ENCODE measurements at places on chromosomes 2 and 18.

GRCh38 chr2:123521854-123522253 lies 503.2 kb upstream of the CNTNAP5 start:
- peak; percentile 71 for DNase-seq

DNA sequence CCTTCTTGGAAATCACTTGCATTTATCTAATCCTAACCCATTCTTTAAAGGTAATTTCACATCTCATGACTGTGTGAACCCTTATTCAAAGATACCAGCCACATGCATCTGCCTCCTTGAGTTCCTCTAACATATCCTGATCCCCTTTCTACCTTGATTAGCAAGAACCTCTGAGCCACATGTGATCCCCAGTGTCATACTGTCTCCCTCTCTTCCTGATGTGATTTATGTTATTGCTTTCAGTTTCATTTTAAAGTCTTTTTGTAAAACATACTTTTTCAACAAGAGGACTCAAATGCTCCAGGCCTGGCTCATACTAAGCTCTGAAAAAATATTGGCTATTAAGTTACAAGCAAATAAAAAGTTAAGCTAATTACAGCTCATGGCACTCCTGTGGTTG lies 470.1 kb downstream of the DLGAP1 start:
- DNase-seq = no peak

GRCh38 chr2:96864343-96865091 lies 5.4 kb downstream of the SEMA4C start:
- no peak for DNase-seq

DNA sequence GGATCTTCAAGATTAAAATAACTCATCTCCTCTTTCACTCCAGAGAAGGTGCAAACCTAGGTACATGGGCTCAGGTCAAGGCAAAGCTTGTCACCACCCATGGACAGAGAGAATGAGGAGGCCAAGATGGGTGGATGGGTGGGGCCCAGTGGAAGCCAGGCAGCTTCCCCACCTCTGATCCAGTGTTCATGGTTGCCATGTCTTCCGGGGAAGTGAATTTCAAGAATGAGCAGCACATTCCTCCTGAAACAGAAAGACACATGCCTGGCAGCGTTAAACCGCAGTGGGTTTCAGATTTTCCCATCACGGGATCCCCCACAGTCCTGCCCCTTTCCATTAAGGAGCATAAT lies 301.7 kb downstream of the EIPR1 start:
- DNase-seq = no peak

- no peak for DNase-seq
These were observed 101.1 kb downstream of the DPP4 start for GRCh38 chr2:161972866-161973265.

GRCh38 chr2:172193331-172194089 lies 90.8 kb upstream of the DLX2 start:
- DNase-seq = no peak

GRCh38 chr18:68472701-68473295 lies 242.1 kb downstream of the TMX3 start:
- DNase-seq = peak; percentile 43

- DNase-seq = peak; percentile 28
These were observed 57.6 kb downstream of the CCNT2 start for GRCh38 chr2:134976074-134976702.

- DNase-seq = no peak
These were observed 27.2 kb upstream of the CYTIP start for GRCh38 chr2:157471078-157471477.

GRCh38 chr2:53403792-53404413 lies 363.7 kb upstream of the CHAC2 start:
- DNase-seq = no peak

GRCh38 chr2:46704593-46704992 lies 211.0 kb downstream of the MCFD2 start:
- DNase-seq = no peak

DNA sequence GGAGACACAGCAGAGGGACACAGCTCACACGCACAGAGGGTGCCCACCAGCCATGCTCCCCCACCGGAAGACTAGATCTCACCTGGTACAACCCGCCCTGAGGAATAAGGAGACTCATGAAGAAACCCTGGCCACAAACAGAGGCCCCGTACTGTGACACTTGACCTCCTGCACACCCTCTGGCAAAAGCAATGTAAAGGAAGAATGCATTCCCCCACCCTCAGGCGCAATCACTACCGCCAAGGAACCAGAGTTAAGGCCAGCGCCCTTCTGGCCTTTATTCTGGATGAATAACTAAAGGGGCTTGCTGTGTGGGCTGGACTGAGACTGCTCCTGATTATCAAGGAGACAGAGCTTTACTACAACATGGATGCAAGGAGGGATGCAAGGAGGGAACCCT lies 509.2 kb upstream of the SPHKAP start:
- DNase-seq = no peak

GRCh38 chr2:55047677-55048299 lies 2.5 kb downstream of the RTN4 start:
- peak; percentile 35 for DNase-seq

GRCh38 chr2:64863097-64863820 lies 125.9 kb upstream of the SLC1A4 start:
- no peak for DNase-seq

DNA sequence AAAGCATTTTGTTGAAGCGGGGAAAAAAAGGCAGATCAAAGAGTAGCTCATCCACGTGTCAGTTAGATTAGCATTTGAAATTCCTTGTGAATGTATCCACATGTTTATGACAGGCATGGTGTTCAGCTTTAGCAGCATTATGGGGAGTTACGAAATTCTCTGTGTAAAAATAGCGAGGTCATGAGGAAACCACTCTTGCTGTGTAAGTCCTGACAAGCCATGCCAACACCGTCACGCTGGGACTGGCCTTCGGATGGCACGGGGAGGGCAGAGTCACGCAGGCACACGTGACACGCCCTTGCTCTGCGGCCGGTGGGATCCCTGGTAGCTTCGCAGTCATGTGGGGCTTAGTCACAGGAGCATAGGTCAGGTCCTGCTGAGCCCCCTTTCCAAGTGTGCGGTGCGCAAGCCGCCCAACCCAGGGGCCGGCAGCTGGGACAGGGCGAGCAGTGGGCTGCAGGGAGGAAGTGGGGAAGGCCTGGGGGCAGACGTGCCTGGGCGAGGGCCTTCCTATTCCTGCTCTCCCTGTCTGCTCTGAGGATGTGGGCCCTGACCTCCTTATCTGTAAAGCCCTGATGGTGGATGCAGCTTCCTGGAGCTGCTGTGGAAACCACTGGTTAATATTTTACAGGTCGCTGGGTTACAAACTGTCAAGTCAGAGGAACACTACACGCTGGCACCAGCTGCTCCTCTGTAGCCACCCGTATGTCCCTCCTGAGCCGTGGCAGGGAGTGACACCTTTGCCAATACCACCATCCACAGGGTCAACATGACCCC lies 18.0 kb downstream of the MBP start:
- peak; percentile 86 for DNase-seq

GRCh38 chr2:233656443-233656842 lies 15.3 kb upstream of the UGT1A9 start:
- no peak for DNase-seq

- no peak for DNase-seq
These were observed 383.4 kb downstream of the PLCL1 start for GRCh38 chr2:198187841-198188240.

DNA sequence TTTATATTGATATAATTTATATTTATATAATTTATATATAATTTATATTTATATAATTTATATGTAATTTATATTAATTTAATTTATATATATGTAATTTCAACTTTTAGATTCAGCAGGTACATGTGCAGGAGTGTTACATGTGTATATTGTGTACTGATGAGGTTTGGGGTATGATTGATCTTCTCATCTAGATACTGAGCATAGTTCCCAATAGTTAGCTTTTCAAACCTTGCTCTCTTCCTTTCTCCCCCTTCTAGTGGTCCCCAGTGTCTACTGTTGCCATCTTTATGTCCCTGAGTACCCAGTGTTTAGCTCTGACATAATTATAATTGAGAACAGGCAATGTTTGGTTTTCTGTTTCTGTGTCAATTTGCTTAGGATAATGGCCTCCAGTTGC lies 1335.3 kb upstream of the CDH2 start:
- DNase-seq = no peak

- DNase-seq = no peak
These were observed 126.2 kb downstream of the EHBP1 start for GRCh38 chr2:62831729-62832128.

- no peak for DNase-seq
These were observed 228.6 kb downstream of the SETBP1 start for GRCh38 chr18:44909191-44909719.

DNA sequence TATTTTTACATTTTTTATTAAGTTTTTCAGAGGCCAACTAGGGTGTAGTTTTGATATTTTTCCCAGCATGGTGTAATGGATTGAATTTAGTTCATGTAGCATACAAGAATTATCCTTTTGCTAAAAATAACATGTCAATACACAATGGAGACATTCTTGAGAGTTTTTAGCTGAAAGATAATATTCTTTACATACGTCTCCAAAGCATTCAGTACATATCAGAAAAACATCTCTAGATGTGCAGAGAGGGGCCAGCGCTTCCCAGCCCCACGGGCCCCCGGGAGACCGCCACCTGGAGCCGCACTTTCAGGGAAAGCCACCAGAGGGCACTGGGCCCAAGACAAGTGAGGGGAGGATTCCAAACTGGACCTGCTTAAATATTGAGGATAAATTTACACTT lies 499.4 kb downstream of the GALR1 start:
- no peak for DNase-seq

GRCh38 chr2:216987252-216987821 lies 127.5 kb upstream of the TNP1 start:
- no peak for DNase-seq

DNA sequence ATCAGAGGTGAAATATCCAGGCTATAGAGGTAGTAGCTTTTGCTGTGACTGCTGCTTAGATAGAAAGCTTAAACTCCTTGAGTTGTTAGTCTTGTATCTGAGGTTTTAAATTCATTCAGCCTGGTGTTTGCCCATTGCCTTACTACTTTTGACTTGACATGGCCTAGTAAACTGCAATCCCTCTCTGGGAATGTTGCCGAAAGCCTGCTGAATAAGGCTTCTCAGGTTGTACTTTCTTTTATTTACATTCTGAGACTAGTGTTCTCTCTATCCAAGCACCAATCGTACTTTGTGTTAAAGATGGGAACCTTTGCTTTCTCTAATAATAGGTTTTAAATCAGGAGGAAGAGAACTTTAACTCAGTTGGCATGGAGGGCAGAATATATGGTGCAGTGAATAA lies 357.6 kb upstream of the CWC22 start:
- no peak for DNase-seq

GRCh38 chr2:102004581-102004980 lies 12.8 kb downstream of the IL1R2 start:
- peak; percentile 38 for DNase-seq

- DNase-seq = no peak
These were observed 172.7 kb upstream of the SMAD7 start for GRCh38 chr18:49123431-49123830.

GRCh38 chr18:56165601-56166355 lies 472.6 kb downstream of the TXNL1 start:
- no peak for DNase-seq

- no peak for DNase-seq
These were observed 84.3 kb downstream of the COL4A4 start for GRCh38 chr2:227079726-227080125.

DNA sequence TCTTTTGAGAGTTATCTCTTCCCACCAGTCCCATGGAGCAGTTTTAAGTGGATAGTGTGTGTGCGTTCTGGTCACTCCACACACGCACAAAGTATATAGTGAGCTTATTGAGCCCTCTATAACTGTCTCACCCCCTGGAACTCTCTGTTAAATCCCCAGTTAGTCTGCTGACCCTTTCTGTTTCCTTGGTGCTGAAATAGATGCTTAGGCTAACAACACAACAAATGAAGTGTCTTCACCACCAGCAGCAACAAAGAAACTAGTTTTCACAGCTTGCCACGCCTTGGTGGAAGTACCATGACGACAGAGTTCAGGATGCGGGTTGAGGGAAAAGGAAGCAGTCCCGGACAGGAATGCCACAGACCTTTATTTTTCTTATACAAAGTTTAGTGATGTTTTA lies 203.5 kb upstream of the TMEFF2 start:
- DNase-seq = no peak

DNA sequence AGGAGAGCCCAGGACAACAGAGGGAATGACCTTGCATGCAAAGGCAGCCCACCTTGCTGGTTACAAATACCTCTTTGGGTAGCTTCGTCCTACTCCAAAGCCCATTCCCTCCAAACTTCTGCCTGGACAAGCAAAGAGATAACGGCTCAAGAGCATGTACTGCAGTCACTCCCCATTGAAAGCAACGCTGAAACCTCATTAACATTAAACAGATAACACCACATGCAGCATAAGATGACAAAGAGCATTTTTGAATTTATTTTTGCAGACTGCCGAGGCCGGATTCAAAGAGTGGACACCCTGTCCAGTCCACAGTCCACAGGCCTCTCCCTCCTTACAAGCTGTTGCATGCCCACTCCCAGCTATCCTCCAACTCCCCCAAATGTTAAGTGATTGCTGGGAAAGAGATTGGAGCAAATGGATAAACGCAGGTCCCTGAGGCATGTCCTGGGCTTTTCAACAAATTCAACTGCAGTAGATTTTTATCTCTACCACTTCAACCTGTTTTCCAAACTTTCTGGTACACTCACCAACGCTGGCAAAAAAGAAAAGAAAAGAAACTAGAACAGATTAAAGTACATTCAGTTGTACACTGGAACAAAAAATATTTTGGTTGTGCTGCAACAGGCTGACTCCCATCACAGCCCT lies 40.1 kb downstream of the MREG start:
- no peak for DNase-seq

DNA sequence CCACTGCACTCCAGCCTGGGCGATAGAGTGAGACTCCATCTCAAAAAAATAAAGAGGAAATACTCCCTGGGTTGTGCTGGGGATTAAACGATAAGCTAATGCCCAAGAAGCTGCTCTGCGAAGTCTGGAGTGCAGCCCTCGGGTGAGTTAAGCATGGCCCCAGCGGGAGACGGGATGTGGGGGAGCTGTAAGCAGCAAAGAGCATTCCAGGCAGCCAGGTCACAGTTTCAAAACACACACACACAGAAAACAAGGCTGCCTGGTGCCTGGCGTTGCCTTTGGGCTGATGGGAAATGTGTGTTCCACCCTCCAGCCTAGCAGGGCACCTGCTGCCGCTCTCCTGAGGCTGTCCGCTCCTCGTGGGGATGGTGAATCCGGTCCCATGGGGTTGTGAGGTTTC lies 24.1 kb downstream of the ODC1 start:
- DNase-seq = no peak

- DNase-seq = peak; percentile 69
These were observed 32.3 kb downstream of the ITSN2 start for GRCh38 chr2:24328010-24328409.

- no peak for DNase-seq
These were observed 63.6 kb downstream of the ACKR3 start for GRCh38 chr2:236633219-236633570.

- DNase-seq = no peak
These were observed 100.1 kb upstream of the TLK1 start for GRCh38 chr2:171260471-171261424.
